ENCODE measurements at places on chromosomes 5 and 9. TPM values are rescaled to one million over a fixed set of nuclear protein-coding genes. Genes with fewer than 3 reads are reported as not detected.

PCA3 gene
- polyA plus RNA-seq: 0.97 TPM

FOXD4L3 gene
- polyA plus RNA-seq: 0.12 TPM

DNA sequence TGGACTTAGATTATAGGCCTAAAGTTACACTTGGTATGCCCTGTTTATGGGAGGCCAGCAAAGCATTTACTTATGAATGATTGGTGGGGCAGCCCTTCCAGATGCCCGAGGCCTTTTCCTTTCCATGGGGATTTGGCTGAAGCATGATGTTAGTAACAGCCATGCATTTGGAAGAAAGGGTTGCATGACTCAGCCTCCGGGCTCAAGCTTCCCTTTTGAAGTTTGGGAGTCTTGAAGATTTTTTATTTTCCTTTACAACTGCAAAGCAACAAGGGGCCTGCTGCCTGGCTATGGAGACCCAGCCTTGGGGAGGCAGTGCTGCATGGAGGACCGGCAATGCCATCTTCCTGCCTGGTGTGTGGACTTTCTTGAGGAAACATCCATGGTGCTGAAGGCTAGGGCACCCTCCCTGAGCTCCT lies 244.7 kb downstream of the ICE1 start:
- DNase-seq: no peak

DNA sequence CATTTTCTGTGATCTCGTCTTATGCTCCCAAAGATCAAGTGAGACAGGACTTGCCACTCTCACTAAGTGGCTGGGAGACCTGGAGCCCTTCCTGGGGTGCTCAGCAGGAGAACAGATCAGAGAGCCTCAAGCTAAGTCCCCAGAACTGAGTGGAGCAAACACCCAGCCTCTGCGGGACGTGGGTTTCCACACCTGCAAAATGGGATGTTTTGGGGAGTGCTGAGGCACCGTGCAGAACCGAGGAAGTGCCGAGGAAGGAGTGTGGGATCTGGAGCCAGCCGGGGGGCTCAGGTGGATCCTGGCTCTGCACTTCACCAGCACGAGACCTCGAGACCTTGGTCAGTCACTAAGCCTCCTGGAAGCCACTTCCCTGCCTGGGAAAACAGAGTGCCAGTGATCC lies 166.0 kb downstream of the DAB2IP start:
- no peak for DNase-seq

DNA sequence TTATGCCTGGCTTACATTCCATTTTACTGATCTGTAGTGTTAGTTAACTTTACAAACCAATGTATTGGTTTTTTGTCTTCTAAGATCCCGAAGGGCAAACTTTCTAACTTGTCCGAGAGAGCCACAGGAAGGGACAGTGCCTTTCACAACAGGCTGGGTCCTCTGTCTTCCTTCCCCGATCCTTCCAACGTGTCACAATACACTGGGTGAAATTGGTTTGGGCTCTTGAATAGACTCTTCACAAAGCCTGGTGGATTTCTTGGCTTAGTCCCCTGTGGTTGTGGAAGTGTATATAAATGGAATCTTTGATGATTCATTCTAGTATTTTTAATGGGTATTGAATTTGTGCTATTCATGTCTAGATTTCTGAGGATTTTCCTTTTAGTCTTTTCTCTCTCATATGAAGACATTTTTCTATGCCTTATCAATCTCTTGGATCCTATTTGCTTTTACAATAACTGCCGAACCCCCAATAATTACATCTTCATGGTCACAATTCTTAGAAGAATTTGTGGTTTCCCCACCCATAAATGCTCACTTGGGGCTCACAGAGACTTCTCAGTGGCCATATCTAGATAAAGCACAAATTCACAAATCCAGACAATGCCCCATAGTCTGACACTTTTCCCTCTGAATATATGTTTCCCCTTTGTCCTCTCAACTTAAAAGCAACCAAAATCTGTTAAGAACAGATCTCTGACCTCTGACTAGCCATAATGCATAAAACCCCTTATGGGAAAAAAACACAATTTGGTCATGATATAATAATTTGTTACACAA lies 107.7 kb downstream of the MTRR start:
- DNase-seq: no peak

CATSPER3 gene
- polyA plus RNA-seq: 1.4 TPM

DNA sequence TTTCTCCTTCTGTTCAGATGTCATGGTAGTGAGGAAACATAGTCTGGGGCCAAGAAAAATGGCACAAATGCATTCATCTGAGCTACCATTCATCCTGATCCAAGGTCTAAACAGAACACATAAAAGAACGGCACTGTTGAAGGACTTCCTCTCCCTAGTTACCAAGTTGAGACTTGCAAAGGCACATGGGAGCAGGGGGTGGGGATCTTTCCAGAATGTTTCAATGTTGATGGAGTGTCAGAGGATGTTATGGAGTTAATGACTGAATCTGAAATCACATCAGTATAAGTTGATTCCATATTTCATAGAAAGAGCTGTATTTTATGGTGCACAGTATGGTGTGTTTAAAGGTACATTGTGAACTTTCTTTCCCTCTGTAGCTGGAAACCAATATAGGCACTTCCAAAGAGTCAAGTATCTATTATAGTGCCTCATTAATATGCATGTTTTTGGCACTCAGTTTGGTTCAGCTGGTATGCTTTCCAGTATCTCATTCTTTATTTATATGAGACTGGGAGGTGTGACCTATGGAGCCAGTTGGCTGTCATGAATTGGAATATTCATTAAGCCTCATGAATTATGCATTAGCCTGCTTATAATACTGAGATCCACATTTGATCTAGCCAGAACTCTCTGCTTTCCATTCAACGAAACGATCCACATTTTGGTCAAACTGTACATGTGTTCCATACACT lies 603.0 kb downstream of the NR2F1-AS1 start:
- no peak for DNase-seq

- no peak for DNase-seq
Measured at GRCh38 chr9:2040828-2041227, 25.7 kb downstream of the SMARCA2 start.

Data from large intestine (tissue), 12 donors.